Bone marrow (tissue), 2 donors: ENCODE measurements at places on chromosomes 7 and 10.

DNA sequence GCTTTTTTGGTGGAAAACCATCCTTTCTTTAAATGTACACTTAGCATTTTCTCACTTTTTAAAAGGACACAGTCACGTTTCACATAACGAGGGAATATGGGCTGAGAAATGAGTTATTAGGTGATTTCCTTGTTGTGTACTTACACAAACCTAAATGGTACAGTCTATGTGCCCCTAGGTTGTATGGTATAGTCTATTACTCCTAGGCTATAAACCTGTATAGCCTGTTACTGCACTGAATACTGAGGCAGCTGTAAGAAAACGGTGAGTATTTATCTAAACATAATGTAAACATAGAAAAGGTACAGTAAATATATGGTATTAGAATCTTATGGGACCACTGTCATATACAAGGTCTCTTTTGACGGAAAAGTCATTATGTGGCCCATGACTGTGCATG is 913.5 kb upstream of the GHITM start:
- no peak for DNase-seq

- no peak for DNase-seq
Observed at GRCh38 chr10:29974773-29975172, 84.6 kb downstream of the JCAD start.

- no peak for DNase-seq
Observed at GRCh38 chr10:88474884-88475844, 108.0 kb downstream of the RNLS start.

- DNase-seq, result no peak
Observed at GRCh38 chr10:32511599-32511998, 65.7 kb downstream of the CCDC7 start.

- DNase-seq, result no peak
Observed at GRCh38 chr10:96417441-96417840, 58.6 kb upstream of the OPALIN start.

- DNase-seq, result no peak
Observed at GRCh38 chr7:25802057-25802456, 349.9 kb upstream of the NFE2L3 start.

- no peak for DNase-seq
Observed at GRCh38 chr7:155268921-155269650, 28.6 kb upstream of the INSIG1 start.

DNA sequence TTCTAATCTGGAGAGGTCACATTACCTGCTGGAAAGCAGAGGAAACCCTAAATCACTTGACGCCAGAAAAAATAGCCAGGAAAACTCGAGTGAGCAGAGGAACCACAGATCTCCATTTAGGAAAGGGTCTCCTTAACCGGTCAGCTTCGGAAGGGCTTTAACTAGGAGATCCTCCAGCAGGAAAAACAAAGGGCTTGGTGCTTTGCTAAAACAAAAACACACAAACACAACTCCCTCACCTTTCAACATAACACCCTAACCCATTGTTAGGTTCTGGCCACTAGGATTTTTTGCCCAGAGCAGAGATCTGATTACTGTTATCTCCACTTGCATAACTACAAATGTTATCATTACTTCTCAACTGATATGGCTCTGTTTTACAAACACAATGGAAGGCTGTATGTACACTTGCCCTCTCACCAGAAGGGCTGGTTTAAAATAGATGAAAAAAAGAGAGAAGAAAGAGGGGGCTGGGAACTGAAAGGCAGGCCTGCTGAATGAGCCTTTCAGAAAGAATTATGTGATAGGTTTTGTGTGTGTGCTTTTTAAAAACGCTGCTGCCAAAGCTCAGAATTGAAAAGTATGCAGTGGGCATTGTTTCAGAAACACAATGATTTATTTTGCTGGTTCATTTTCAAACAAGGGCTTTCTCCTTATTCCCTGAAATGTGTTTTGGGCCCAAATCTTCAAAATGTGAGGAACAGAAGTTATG is 161.5 kb downstream of the FGFR2 start:
- no peak for DNase-seq

- DNase-seq, result no peak
Observed at GRCh38 chr7:7920481-7920880, 48.1 kb upstream of the GLCCI1 start.

DNA sequence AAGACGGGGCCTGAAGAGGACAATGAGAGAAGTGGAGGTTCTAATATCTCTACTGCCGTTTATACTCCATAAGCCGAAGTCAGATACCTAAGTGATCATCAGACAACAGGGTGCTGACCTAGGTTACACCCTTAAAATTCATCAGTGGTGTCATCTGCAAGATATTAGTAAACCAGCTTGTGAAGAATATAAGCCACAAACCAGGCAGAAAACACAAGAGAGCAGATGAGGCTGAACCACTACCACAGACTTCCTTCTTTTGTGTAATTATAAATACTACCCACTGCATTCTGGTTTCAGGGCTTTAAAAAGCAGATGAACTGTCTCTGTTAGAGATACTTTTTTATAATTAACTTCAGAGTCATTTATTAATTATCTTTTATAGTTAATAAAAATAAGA is 69.0 kb upstream of the LRRC17 start:
- DNase-seq, result peak; percentile 11

DNA sequence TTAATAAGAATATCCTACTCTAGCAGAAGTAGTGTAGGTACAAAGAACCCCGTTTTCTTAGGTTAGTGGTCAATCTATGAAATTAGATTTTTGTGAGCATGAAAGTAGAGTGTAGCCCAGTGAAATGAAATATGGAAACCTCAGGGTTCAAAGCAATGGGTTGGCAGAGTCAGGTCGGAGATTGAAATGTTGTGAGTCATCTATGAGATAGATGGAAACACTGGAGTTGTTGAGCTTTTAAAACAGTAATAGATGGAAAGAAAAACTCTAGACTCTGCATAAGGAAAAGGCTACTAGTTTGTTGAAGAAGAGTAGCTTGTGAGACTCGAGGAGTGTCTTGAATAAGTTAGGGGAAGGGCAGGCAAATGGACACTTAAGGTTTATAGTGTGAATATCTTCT is 251.9 kb downstream of the EXOC4 start:
- DNase-seq, result no peak

DNA sequence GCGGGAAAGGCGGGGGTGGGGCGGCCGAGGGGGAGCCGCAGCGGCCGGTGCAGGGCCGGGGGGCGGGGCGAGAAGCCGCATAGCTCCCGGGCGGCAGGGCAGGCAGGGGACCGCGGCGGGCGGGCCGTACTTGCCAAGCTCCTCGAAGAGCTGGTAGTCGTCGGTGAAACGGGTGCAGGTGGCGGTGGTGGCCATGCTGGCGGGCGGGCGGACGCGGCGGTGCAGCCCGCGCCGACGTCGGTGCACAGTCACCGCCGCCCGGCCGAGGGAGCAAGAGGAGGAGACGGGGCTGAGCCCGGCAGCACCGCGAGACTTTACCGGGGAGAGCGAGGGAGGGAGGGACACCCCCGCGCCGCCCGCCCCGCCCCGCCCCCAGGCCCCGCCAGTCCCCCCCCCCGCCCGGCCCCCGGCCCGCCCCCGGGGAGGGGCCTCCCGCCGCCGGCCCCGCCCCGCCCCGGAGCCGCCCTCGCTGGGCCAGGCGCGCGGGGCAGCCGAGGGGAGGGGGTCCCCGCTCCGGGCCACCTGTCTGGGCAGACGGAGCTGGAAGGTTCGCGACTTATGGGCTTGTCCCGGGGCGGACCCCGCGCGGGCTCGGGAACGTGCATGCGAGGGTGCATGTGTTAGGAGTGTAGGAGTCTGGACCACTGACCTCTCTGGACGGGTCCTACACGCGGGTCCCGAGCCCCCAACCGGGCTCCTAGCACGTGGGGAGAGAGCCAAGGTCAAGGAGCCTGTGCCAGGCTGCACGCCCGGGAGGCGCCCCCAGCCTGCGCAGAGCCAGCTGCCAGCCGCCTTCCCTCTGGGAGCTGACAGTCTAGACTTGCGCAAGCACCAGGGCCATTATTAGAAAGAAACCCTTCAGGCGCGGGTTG is at the start of gene CAMK2G:
TSS of gene CAMK2G (minus strand) at position 289 of the 872 bp plus-strand sequence. CDS start at position 195, 94 bp downstream.
- peak; percentile 74 for DNase-seq
